Fibroblast of lung (primary cell): ENCODE measurements at places on chromosomes 12 and 14. TPM values are rescaled to one million over a fixed set of nuclear protein-coding genes. Genes with fewer than 3 reads are reported as not detected.

DNA sequence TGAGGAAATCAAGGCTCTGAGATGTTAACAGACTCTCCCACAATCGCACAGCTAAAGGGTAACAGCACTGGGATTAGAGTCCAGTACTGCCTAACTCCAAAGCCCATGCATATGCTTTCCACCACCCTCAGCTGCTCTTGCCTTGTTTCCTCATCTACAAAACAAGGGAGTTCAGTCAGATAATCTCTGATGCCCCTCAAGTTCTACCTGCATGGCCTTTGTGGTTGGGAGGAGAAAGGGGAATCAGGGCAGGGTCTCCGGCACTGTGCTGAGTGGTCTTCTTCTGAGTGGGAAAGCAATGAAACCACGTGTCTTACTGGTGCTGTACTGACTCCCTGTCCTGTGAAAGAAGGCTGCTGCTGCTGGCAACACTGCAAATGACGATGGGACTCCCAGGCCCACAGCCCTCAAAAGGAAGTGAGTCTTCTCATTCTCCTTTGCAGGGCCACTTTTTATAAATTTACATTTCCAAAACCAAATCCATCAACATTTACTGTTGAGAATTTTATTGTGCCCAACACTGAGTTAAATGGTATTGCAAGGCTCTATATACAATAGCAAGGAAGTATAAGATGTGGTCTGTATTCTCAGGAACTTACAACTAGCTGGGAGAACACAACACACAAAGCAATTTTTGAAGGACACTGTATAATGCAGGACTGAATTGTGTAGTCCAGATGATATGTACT, 19.7 kb upstream of the DUSP16 start:
- no peaks in the 10 kb centered on the region for H3K36me3 ChIP-seq
- no peak overlapping the region for H3K4me3 ChIP-seq
- H3K27ac ChIP-seq = no peak overlapping the region
- peaks cover 6% of the 10 kb centered on the region for H3K27me3 ChIP-seq
- DNase-seq = no peak

DNA sequence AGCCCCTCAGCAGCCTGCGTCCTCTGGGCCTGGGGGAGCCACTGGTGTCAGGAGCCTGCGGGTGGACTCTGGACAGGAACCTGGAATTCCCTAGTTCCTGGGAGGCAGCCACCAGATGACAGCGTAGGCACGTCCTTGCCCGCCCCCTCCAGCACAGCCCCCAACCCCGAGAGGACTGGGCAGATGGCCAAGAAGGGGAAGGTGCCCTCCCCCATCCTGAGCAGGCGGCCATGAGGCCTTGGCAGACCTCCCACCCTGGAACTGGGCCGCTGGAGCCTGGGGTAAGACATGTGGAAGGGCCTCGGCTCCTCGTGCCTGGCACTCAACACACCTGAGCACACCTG, 60.4 kb upstream of the FBRSL1 start:
- no peak for DNase-seq
- H3K4me3 ChIP-seq = no peak overlapping the region
- no peaks in the 10 kb centered on the region for H3K36me3 ChIP-seq
- no peaks in the 10 kb centered on the region for H3K27me3 ChIP-seq
- no peak overlapping the region for H3K27ac ChIP-seq

Gene FSCB
- total RNA-seq = not detected in 2 replicates

GRCh38 chr14:85178864-85179263, 351.1 kb upstream of the FLRT2 start:
- no peaks in the 10 kb centered on the region for H3K4me1 ChIP-seq
- DNase-seq = no peak
- H3K27me3 ChIP-seq = no peaks in the 10 kb centered on the region
- no peaks in the 10 kb centered on the region for H3K36me3 ChIP-seq
- H3K4me3 ChIP-seq = no peak overlapping the region
- no peak overlapping the region for H3K27ac ChIP-seq

Gene FAIM2
- 0.50 and 3.6 TPM in 2 replicates for total RNA-seq

- no peaks in the 10 kb centered on the region for H3K27me3 ChIP-seq
- DNase-seq = no peak
- H3K4me1 ChIP-seq = no peaks in the 10 kb centered on the region
These were observed 39.9 kb downstream of the C14orf132 start for GRCh38 chr14:96079066-96079465.

Gene HOXC4
- 0.17 and 0.26 TPM in 2 replicates for total RNA-seq

GRCh38 chr12:53042607-53043454, 7.0 kb upstream of the TNS2 start:
- peaks cover 10% of the 10 kb centered on the region for H3K4me1 ChIP-seq
- no peak for DNase-seq
- H3K27me3 ChIP-seq = no peaks in the 10 kb centered on the region
- H3K36me3 ChIP-seq = peaks cover 16% of the 10 kb centered on the region

DNA sequence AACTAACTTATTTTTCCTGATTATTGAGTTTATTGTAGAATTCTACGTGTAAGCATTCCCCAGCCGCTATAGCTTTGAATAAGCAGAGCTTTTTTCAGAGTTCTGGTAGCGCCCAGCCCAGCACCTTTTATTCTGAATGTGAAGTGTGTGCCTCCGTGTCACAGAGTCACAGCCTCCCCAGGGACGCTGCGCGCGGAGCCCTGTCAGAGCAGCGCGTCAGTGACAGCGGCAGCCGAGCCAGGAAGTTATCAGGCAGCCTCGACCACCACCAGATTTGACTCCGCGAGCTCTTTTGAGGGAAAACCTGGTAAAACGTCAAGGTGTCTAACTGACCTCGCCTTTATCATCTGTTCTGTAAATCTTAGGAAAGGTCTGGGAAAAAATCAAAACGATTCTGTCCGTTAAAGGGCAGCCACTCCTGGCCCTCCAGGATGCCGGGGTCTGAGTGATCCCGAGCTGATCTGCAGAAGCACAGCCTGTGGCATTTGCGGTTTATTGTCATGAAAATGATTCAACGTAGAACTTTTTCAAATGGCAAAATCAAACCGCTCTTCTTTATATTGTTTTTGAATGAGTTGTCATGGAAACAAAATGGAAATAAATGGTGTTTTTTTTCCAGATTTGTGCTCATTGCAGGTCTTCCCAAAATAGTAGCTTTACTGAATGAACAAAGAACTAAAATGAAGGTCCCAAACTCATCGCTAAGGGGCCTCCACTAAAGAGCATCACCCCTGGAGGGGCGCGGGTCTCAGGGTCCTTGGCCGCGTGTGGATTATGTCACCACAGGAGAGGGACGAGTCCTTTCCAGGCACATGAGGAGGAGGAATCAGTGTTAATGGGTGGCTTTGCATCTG, 43.1 kb upstream of the MMP17 start:
- H3K27me3 ChIP-seq = no peaks in the 10 kb centered on the region
- H3K36me3 ChIP-seq = peaks cover 16% of the 10 kb centered on the region
- peaks cover 2% of the 10 kb centered on the region for H3K4me1 ChIP-seq
- H3K27ac ChIP-seq = peak overlapping the region; percentile 63
- peak; percentile 6 for DNase-seq

DNA sequence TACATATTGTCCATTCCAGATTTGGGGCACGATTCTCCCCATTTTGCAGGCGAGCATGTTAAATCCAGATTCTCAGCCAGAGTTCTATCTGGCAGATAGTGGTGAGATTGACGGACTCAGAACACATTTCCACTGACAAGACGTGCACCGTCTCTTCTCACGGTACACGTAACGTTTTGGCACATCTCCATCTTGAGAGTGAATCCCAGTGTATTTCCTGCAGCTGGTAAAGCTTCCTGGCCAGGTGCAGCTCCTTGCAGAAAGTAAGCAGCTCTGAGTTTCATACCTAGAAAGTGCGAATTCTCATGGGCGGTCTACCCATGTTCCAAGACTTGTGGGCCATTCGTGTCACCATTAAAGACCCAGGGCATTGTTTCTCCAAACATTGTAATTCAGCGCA, 102.6 kb downstream of the TSPAN9 start:
- no peak overlapping the region for H3K27ac ChIP-seq
- H3K4me1 ChIP-seq = no peaks in the 10 kb centered on the region
- H3K36me3 ChIP-seq = no peaks in the 10 kb centered on the region
- no peaks in the 10 kb centered on the region for H3K27me3 ChIP-seq

- no peak for DNase-seq
- H3K27ac ChIP-seq = no peak overlapping the region
- no peaks in the 10 kb centered on the region for H3K36me3 ChIP-seq
- H3K27me3 ChIP-seq = no peaks in the 10 kb centered on the region
- no peak overlapping the region for H3K4me3 ChIP-seq
These were observed 54.9 kb upstream of the NUDT4 start for GRCh38 chr12:93322784-93323183.

DNA sequence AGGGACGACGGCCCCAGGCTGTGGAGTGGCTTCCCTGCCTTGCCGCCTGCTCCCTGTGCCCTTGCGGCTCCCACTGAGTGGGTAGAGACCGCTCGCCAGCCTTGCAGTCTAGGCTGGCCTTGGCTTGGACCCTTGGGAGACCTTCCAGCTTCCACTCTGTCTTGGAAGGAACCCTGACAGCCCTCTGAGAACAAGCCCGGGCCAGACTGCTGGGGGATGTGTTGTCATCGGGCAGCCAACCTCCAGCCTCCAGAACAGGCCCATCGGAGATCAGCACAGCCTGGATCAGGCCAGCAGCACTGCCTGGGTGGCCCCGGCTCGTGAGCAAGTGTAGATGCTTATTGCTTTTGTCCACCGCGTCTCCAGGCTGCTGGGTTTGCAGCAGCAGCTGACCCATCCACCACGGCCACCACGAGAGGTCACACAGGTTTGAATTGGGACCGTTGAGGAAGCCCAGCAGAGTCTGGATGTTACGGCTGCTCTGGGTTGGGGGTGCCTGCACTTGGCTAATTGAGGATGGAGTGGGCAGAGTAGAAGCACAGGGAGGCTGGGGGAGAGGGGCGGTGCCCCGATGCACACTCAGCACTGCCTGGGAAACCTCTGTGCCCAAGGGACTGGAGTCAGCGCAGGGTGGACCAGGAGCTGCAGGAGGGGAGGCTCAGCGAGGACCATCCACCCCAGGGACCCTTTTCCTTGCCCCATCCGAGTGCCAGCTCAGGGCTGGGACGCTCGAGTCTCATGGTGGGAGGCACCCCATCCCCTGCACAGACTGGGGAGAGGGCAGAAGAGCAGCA, 55.5 kb downstream of the NOC4L start:
- H3K4me3 ChIP-seq = no peak overlapping the region
- H3K27me3 ChIP-seq = peaks cover 7% of the 10 kb centered on the region
- no peak for DNase-seq
- no peaks in the 10 kb centered on the region for H3K4me1 ChIP-seq

GRCh38 chr12:28460420-28461130, 270.3 kb downstream of the CCDC91 start:
- no peak for DNase-seq
- no peak overlapping the region for H3K27ac ChIP-seq
- no peaks in the 10 kb centered on the region for H3K4me1 ChIP-seq
- no peaks in the 10 kb centered on the region for H3K27me3 ChIP-seq

- no peaks in the 10 kb centered on the region for H3K27me3 ChIP-seq
- H3K36me3 ChIP-seq = no peaks in the 10 kb centered on the region
- H3K4me1 ChIP-seq = no peaks in the 10 kb centered on the region
- DNase-seq = no peak
- no peak overlapping the region for H3K4me3 ChIP-seq
These were observed 68.3 kb downstream of the ALG10B start for GRCh38 chr12:38384816-38385378.

DNA sequence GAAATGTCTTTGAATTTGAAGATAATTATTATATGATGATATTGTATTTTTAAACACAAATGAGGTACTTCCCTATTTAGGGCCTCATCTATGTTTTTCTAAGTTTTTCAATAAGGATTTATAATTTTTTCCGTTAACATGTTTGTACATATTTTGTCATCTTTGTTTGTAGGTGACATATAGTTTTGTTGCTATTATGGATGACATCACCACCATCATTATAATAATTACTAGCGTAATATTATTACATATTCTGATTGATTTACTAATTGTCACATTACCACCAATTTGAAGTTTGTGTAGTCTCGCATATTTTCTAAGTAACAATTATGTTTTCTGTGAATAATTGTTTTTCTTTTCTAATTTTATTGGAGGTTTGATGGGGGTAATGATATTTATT, 147.2 kb upstream of the DAAM1 start:
- H3K27me3 ChIP-seq = no peaks in the 10 kb centered on the region
- H3K36me3 ChIP-seq = no peaks in the 10 kb centered on the region
- H3K27ac ChIP-seq = no peak overlapping the region
- H3K4me3 ChIP-seq = no peak overlapping the region
- no peaks in the 10 kb centered on the region for H3K4me1 ChIP-seq
- DNase-seq = no peak

Gene ITGA5
- total RNA-seq = 133 and 232 TPM in 2 replicates

- no peaks in the 10 kb centered on the region for H3K36me3 ChIP-seq
- no peak for DNase-seq
- no peaks in the 10 kb centered on the region for H3K4me1 ChIP-seq
- no peak overlapping the region for H3K27ac ChIP-seq
- no peaks in the 10 kb centered on the region for H3K27me3 ChIP-seq
These were observed 2.3 kb upstream of the GPX2 start for GRCh38 chr14:64944861-64945260.

Gene STYK1
- total RNA-seq = under 0.01 TPM in 1 of 2 replicates, not detected in the other

Gene TAS2R19
- total RNA-seq = 3.1 and 5.3 TPM in 2 replicates
